Right kidney (tissue), 9 donors: ENCODE measurements at places on chromosomes 11 and 22.
A peak's percentile ranks its signal among the peaks of the same experiment; 100 is the strongest.

DNA sequence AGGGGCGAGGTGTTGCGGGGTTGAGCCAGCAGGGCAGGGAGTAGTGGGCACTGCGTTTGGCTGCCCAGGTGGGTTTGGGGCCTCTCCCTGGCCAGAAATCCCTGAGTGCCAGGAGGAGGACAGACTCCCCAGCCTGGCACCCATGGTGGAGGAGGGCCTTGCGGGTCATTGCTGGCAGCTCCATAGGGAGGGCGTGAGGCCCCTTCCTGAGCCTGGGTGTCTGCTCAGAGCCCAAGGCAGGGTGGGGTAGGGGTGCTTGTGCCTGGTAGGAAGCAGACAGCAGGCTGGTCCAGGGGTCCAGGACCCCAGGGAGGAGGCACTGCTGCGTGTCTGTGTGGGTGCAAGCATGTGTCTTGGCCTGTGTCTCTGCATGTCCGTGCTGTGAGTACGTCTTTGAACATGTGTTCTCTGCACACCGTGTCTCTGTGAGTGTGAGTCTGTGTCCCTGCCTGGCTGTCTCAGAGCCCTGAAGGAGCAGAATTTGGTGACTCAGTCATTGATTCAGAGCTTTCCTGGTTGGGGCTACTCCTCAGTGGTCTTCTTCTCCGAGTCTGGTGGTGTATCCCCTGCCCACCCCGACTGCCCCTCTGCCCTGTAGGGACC lies 3.9 kb downstream of the TSPAN4 start:
- no peak for DNase-seq

GRCh38 chr11:63945477-63946163 lies 6.8 kb downstream of the NAA40 start:
- peak; percentile 66 for DNase-seq

GRCh38 chr11:113818426-113818825 lies 38.8 kb downstream of the CLDN25 start:
- no peak for DNase-seq

- no peak for DNase-seq
These were observed 6.5 kb upstream of the NUP160 start for GRCh38 chr11:47854667-47855066.

- no peak for DNase-seq
These were observed 11.0 kb downstream of the IL17REL start for GRCh38 chr22:50001388-50002231.

- DNase-seq: no peak
These were observed 5.2 kb upstream of the SMTN start for GRCh38 chr22:31075961-31076360.

GRCh38 chr11:35064114-35064800 lies 74.7 kb upstream of the CD44 start:
- no peak for DNase-seq

DNA sequence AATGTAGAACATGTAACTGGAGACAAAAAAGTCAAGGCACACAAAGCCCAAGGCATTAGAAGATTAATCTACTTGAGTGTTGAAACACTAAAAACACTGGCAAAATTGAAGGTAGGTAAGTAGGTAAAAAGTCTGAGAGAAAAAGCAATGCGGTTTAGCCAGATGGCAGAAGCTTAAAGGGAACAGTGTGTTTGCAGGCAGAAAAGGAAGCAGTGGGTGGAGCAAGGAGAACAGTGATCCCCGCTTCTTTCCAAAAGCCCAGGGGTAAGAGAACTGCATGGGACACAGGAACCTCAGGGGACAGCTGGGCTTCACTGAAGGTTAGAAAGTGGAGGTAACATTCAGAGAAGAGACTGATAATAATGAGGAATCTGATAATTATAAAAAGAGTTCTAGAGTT lies 16.0 kb downstream of the MRE11 start:
- DNase-seq: no peak

DNA sequence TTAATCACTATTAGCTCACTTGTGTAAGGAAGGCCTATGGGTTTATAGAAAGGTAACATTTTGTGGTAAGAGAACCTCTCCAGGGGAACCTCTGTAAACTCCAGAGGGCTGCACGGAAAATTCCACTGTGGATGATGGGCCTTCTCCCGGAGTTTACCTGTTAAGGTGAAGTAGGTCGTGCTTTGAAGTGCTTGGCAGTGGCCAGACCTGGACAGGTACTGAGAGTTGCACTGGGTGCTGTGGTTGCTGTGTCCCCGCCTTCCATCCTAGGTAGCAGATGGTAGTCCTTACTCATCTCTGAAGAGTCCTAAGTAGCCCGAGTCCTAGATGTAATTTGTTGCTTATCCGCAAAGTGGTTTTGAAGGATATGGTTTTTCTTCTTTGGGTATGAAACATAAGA lies 133.4 kb downstream of the TEAD1 start:
- DNase-seq: no peak

DNA sequence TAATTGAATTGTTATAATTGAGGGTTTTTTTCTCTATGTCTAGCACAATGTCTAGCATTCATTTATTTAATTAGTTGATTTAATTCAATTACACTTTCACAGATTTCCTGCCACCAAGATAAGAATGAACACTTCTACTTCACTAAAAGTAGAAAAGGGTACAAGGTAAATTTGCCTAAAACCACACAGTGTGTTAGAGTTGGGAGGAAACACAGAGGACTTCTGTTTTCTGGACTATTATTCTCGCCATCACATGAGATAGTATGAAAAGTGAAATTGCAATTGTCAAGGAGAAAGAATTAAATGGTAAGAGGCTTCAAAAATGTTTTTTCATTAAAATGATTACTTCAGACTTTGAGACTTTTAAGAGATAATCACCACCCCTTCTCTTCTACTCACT lies 109.5 kb downstream of the ETS1 start:
- DNase-seq: no peak

DNA sequence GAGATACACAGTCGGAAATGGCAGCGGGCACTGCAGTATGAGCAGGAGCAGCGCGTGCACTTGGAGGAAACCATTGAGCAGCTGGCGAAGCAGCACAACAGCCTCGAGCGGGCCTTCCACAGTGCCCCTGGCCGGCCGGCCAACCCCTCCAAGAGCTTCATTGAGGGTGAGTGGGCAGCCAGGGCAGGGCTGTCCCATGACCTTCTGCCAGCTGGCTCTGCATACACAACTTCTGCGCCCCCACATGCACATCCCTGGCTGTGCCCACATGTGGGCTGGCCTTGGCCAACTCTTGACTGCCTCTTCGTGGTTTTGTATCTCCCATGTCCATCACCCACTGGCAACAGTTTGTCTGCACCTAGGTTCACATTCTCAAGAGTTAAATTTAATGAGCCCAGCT lies 81.1 kb downstream of the MORC2 start:
- DNase-seq: no peak

DNA sequence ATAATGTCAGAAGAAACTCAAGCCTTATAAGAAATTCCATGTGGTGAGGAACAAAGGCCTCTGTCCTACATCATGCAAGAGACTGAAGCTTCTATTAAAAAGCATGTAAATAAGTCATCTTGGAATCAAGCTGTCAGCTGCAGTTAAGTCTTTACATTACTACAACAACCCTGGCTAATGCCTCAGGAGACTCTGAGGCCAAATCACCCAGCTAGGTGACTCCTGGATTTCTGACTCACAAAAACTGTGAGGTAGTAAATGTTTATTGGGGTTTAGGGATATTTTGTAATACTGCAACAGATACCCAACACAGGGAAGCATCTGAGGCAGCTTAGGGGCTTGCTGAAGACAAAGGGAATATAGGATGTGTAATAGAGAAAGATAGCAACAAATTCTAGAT lies 89.6 kb downstream of the C11orf87 start:
- DNase-seq: no peak

DNA sequence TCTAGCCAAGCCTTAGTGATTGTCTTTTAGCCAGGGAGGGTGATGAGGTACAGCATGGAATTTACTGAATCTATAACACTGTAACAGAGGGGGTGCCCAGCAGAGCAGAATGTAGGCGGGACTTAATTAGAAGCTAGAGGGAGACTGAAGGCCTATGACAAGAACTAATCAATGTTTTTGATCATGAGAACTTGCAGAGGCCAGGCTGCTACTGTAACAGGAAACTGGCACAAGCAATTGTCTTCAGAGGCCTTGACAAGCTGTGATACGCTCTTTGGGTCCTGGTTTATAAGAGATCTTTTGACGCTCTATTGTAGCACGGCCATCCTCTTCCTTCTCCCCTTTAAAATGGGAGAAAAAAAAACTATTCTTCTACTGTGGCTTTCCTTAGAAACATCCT lies 1297.3 kb downstream of the JRKL start:
- no peak for DNase-seq

- no peak for DNase-seq
These were observed 1095.5 kb upstream of the CCDC90B start for GRCh38 chr11:84381666-84382065.

DNA sequence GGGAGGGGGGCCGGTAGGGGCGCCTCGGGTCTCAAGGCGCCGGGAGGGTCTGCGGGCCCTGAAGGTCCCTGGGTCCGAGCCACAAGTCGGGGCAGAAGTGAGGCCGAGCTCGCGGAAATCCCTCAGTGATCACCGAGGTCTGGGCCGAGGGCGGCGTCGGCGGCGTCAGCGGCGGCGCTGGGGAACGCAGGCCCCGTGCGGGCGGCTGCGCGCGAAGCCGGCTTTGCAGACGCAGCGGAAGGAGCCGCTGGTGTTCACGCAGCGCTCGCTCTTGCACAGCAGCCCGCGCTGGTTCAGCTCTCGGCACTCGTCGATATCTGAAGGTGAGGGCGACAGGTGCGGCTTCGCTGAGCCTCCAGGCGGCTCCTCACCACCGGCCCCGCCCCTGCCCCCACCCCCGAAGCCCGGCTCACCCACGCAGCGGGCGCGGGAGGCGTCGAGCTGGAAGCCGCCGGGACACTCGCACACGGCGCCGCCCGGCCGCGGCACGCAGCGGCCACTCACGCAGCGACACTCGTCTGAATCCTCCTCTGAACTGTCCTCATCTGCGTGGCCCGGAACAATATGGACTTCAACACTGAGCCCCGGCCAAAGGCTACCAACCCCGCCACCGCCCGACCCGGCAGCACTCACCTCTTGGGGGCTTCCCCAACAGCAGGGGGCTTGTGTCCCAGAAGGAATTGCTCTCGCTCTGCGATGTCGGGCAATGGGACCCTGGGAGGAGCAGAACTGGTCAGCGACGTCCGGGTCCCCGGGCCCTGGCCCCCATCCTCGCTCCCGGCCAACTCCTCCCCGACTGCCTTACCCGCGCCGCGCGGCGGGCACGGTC lies 14.2 kb downstream of the SCYL1 start:
- DNase-seq: peak; percentile 47

GRCh38 chr11:69333879-69334278 lies 39.9 kb downstream of the MYEOV start:
- no peak for DNase-seq

- no peak for DNase-seq
These were observed 60.5 kb upstream of the IZUMO1R start for GRCh38 chr11:94243571-94244515.

DNA sequence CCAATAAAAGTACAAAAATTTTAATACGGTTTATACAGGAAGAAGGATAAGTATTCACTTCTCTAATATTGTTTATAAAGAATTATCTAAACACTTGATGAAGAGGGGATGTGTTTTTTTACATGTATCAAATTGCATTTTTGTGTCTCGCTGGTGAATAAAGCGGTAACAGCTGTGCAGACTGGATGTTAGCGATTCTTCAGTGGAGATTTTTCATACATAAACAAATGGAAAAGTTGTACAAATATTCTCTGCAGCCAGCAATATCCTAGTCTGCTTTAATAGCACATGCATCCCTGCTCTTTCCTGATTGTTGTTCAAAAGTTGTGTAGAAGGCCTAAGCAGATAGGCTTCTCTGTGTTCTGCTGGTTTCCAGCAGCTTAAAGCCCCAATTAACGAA lies 369.3 kb downstream of the SOX6 start:
- DNase-seq: no peak

DNA sequence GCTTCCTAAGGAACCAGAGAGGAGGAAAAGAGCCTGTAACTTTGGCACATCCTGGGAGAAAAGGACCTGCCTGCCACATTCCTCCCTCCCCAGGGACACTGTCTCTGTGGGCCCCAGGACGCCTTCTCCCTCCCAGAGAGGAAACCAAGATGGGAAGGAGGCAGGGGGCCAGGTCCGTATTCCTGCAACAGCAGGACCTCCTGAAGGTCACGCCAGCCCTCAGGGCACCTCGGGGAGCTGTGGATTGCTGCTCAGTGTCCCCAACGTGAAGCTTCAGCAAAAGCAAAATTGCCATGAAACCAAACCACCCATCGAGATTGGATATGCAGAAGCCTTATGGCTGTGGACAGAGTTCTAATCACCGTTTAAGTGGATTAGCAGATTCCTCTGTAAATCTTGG lies 86.7 kb downstream of the ARHGAP8 start:
- DNase-seq: no peak

- no peak for DNase-seq
These were observed 15.6 kb upstream of the NECTIN1 start for GRCh38 chr11:119744577-119744976.

DNA sequence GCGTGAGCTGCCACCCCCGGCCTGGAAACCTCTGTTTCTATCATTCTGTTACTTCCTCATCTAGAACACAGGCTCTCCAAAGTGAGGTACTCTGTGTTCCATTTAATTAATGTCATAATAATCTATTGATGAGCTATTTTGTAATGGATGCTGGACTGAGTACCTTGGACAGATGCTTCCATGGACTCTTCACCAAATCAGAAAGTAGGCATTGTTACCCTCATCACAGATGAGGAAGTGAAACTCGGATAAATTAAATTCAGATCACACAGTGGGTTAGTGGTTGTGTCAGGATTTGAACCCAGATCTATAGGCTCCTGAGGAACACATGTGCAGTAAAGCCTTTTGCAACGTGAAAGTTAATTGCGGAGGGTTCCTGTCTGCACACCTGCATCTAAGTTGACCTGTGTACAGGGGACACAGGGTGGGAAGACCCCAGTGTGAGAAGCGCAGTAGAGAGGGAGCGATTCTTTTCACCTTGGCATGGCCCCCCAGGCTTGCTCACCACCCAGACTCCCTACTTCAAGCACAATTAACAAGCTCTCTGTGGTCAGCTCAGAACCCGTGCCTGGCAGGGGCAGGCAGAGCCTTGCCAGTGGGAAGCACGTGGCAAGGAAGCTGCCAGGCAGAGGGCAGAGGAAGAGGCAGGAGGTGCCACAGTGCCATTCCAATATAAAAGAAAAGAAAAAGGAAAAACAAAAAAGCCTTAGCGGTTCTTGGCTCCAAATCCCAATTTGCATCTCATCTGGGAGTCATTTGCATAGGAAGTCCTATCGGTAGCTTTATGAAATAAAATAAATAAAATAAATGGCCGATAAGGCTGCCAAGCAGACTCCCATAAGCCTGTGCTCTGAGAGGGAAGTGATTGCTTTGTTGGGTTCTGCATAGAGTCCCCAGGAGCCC lies 239.3 kb downstream of the GRIK4 start:
- no peak for DNase-seq

DNA sequence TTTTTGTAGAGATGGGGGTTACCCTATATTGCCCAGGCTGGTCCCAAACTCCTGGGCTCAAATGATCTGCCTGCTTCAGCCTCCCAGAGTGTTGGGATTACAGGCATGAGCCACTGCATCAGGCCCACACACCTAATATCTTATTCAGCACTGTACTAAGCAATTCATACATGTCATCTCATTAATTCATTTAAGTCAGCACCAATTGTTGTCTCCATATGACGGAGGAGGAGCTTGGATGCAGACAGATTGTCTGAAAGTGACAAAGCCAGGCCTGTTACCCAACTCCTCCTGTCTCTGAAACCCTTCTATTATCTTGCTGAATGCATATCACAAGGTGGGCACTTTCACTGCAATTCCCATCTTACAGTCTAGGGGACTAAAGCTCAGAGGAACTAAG lies 57.5 kb upstream of the ALX4 start:
- DNase-seq: no peak
